ENCODE measurements at places on chromosomes 5 and 9.

GRCh38 chr5:172548981-172549687 is 91.9 kb upstream of the NEURL1B start:
- DNase-seq, result no peak

GRCh38 chr9:33731142-33731541 is 64.2 kb upstream of the PRSS3 start:
- DNase-seq, result no peak

DNA sequence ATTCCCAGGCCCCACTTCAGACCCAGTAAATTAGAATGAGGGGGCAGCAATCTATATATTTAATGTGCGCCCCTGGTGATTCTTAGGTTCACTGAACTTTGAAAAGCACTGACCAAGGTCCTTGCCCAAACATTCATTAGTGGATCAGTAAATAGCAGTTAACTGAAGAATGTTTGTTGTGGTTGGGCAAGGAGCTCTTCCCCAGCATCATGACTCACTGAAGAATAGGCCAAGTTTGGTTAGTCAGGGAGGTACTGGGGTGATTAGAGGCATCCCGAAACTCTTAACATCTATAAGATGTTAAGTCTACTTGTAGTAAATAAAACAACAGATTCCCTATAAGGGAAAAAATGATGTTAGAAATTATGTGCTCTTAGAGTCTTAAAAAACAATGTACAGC is 833 bp upstream of the MROH2B start:
- no peak for DNase-seq

- no peak for DNase-seq
Observed at GRCh38 chr5:2047341-2047927, 164.7 kb upstream of the IRX4 start.

- DNase-seq, result no peak
Observed at GRCh38 chr5:116543501-116543900, 31.1 kb downstream of the SEMA6A start.

- no peak for DNase-seq
Observed at GRCh38 chr5:66553368-66553912, 42.8 kb upstream of the MAST4 start.

GRCh38 chr9:2418619-2419018 is 203.0 kb upstream of the VLDLR start:
- DNase-seq, result no peak

- peak; percentile 86 for DNase-seq
Observed at GRCh38 chr9:96566498-96567202, 53.0 kb downstream of the CDC14B start.

Measured in WTC11 (cell line).